ENCODE measurements at places on chromosomes 2 and 18. TPM values are rescaled to one million over a fixed set of nuclear protein-coding genes. Genes with fewer than 3 reads are reported as not detected.

DNA sequence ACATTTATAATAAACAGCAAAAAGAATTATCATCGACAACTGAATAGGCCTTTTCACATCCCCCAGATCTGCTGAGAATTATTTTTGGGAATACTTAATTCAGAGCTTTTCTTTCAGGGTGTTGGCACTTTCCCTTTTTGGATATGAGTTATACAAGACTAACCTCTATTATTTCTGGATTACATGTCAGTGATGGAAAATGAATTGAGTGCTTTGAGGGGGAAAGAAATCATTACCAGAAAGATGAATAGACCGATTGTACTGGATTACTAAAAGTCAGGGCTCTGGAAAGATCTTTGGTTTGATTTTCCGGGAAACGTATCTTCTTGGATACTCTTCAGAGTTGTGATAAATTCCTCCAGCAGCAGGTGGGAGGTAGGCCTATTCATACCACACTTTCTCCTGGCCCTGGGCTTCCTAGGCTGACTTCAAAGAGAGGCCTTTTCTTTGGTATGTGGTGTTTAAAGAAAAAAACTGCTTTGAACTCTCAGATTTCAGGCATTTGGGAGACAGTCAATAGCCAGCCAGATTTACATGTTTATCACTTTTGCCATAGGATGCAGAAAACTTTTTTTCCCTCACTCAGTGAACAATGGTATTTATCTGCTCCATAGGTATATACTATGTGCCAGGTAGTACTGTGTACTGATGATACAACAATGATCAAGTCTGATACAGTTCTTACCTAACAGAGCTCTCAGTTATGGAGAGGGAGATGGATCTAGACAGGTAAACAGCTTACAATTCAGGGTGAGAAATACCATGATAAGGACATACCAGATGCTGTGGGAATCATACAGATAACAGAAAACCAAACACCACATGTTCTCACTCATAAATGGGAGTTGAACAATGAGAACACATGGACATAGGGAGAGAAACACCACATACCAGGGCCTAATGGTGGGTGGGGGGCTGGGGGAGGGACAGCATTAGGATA is 63.3 kb upstream of the ACTR3 start:
- DNase-seq: no peak

- no peak for DNase-seq
Observed at GRCh38 chr2:199552141-199552540, 94.4 kb upstream of the SATB2 start.

DNA sequence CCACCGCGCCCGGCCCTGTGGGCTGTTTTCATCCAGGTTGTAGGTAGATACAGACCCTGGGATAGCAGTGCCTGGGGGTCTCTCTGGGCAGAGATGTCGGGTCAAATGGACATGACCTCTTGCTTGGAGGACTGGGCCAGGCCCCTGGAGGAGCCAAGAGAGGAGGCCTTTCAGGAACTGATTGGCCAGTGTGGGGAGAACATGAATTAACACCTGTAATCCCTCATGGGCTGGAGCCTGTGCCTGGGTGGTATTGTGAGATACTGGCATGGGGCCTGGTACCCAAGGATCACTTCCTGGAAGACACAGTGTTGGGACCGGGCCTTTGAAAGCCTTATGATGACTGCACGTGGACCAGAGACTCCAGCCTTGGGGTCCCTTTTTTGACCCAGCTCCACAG is 158.7 kb upstream of the SKOR2 start:
- no peak for DNase-seq

DNA sequence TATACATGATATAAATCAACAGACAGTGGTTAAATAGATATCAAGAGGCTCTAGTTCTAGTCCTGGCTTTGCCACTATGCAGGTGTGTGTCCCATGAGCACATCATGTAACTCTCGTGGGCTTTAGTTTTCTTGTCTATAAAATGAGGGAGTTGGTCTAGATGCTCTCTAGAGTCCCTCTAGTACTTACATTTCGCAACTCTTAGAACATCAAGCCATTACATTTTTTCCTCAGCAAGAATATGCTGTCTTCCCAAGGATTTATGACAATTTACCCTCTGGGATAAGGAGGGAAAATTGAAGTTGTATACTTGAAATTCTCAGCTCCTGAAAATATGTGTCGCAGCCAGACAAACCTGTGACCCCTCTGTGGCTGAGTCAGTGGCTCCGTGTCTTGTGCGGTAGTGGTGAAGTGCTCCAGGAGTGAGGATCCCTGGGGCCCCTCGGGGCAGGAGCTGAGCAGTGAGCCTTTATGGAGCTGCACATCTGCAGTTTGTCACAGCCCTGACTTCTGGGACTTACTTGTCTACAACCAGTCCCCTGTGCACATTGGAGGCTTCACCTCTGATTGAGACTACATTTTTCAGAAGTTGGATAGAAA is 6.8 kb downstream of the PKP4 start:
- no peak for DNase-seq

DNA sequence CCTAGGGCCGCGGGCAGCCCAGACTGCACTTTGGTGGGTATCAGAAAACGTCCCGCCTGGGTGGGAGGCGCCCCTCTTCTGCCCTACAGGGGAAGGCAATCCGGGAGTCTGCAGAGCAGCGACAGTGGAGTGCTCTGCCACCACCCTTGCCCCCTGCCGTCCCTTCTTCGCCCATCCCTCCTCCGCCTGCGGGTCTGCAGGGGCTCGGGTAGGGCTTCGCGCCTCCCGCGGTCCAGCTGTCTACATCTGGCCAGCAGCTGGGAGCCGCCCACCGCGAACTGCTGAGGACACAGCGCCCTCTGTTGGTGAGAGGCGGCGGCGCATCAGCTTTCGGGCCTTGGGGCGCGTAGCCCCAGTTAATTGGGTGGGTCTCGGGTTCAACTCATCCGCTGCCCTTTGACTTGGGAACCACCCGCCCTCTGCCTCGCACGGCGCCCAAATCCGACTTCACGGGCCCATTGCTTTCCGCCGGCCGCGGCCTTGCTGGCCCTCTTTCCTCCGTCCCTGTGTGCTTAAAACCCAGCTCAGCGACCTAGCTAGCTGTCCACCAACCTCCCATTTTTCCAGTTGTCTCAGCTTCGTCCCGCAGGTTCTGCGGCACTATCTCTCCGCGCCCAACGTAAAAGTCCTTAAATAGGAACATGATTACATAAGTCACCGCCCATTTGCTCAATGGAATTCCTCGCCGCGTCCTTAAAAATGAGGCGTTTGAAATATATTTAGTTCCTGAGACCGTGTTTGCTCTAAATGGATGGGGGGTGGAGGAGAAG is 17.6 kb downstream of the WNT10A start:
- DNase-seq: no peak

POTEC gene
- total RNA-seq: not detected
